Stimulated activated CD8-positive, alpha-beta memory T cell treated with anti-CD3 and anti-CD28 coated beads, Interleukin-2, amount 100 ng/mL, for 1 hour (primary cell): ENCODE measurements at places on chromosomes 1 and 21.

GRCh38 chr1:160877221-160877620, 7.8 kb downstream of the ITLN1 start:
- DNase-seq, result no peak

GRCh38 chr21:31988492-31989290, 115.9 kb downstream of the HUNK start:
- no peak for DNase-seq

DNA sequence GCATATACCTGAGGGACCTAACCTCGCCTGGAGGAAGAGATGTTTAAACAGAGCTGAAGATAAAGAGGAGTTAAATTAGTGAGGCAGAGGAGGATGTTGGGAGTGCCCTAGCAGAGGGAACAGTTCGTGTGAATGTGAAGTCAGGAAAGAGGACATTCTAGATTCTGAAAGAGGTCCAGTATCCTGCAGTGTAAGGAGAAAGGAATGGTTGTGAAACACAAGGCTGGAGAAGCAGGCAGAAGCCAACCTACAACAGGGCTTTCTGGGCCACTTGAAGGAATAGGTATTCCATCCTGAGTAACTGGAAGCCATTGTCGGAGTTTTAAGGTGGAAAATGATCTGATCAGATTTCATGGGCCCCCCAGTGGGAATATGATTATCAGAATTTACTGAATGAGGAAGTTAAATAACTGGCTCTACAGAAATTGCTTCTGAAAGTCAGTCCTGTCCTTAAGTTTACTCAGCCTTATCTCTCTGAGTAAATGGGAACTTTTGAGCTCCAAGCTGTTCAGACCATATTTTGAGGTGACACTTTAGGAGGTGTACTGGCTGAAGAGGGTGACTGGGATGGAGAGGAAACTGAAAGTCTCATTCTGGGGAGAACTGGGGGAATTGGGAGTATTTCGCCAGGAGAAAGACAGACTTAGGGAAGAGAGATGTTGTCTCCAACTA, 24.4 kb upstream of the FAAH start:
- DNase-seq, result no peak

DNA sequence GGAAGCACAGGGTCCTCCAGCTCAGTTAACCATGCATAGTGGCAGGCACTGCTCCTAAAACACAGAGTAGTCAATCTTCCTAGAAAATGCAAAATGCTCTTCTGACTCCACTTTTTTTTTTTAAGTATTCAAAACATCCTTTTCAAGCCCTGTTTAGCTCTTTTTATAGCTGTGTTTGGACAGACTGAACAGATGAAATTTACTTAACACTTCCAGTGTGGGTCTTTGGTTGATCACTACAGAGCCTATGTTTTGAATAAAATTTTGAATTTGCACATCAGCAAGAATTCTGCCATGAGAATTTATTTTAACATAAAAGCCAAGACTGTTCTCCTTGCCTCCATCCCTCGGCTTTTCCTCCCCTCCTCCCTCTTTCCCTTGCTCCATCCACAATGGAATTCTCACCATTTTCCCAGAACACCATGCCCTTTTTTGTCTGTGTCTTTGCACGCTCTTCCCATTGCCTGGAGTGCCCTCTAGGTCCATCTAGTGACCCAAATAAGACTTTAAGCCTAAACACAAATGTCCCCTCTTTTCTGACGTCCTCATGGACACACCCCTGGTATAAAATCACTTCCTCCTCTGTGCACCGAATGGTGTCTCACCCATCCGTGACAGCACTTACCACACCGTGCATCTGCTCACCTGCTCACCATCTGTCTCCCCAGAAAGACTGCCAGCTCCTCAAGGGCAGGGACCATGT, 24.0 kb upstream of the CPT2 start:
- no peak for DNase-seq

GRCh38 chr1:165717918-165718515, 19.7 kb upstream of the ALDH9A1 start:
- no peak for DNase-seq

DNA sequence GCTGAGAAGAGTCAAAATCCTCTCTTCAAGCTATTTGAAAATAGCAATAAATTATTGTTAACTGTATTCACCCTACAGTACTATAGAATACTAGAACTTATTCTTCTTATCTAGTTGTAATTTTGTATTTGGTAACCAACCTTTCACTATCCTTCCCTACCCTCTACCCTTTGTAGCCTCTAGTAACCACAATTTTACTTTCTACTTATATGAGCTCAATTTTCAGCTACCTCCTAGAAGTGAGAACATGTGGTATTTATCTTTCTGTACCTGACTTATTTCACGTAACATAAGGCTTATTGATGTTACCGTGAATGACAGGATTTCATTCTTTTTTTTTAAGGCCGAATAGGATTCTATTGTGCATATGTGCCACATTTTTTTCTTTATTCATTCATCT, 30.0 kb downstream of the ZC3H11B start:
- no peak for DNase-seq

- DNase-seq, result no peak
Measured at GRCh38 chr1:25631750-25632485, 15.3 kb downstream of the MAN1C1 start.

DNA sequence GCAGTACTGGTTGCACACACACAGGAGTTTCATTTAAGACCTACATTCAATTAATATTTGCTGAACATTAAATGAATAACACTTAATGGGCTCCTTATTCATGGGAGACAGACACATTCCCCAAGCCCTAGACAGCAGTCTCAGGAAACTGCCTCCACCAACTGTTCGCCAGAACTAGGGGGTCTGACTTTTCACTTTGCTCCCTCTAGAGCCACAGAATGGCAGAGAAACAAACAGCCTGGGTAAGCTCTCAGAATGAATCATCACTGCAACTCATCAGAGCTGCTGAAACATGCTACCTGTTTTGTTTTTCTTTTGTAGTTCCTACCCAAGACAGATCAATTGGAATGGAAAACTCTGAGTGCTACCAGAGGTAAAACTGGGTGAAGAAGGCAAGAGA, 31.7 kb downstream of the ELK4 start:
- DNase-seq, result no peak

- DNase-seq, result no peak
Measured at GRCh38 chr1:53063744-53064515, 1.9 kb downstream of the PODN start.

GRCh38 chr1:84809023-84809422, 84.0 kb downstream of the LPAR3 start:
- no peak for DNase-seq

- DNase-seq, result no peak
Measured at GRCh38 chr1:151221616-151222015, 23.3 kb downstream of the PIP5K1A start.

DNA sequence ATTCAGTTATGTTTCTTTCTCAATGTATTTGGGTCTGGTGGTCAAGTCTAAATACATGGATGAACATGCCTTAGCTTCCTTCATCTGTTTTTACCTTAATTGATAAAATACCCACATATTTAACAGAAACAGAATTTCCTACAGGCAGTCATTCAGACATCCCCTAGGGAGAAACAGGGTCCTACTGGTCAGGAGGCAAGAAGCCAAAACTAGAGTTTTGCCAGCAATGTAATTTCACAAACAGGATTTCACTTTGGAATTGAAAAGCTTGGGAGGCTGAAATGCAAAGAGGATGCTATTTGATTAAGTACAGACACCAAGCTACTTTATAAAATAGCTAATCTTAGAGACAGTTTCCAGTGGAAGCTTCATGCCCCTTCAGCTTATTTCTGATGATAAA, 224.2 kb downstream of the SIPA1L2 start:
- DNase-seq, result no peak

DNA sequence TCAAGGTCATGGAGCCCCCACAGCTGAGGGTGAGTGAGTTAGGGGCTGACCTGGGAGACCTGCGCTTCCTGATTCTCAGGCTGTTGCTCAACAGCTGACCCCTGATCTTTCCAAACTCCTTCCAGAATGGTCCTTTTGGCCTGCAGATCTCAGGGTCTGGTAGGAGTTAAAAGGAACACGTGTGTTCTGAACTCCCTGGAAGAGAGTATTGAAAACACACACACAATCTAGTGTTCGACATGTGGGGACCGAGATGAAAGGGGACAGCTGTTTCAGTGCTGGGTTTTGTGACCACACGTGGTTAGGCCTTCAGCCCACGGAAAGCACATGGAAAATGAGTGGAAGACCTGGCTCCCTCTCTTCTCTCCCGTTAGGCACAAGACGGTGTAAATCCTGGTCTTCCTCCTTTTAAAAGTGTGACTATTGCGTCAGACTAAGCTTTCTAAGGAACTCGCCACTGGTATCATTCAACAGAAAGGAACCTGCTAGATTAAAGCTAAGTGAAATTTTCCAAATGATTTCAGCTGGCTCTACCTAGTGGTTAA, 49.6 kb downstream of the RUNX1 start:
- DNase-seq, result no peak

DNA sequence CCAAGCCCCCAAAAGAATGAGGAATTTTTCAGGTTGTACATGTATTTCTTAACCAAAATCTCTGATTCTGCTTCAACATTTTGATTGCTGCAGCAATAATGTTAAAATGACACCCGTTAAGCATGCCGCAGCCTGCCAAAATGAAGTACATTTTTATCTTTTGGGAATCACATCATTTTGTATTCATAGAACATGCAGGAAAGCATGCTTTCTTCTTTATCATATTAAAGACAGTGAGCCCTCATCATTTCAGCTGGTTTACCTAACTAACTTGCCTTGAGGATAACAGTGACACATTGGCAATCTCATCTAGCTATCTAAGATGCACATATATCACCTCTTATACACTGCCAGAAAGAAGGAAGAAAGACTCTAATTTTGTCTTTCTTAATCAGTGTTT, 299.2 kb downstream of the LTN1 start:
- DNase-seq, result no peak

GRCh38 chr1:76250271-76250670, 175.7 kb downstream of the ST6GALNAC3 start:
- DNase-seq, result no peak

DNA sequence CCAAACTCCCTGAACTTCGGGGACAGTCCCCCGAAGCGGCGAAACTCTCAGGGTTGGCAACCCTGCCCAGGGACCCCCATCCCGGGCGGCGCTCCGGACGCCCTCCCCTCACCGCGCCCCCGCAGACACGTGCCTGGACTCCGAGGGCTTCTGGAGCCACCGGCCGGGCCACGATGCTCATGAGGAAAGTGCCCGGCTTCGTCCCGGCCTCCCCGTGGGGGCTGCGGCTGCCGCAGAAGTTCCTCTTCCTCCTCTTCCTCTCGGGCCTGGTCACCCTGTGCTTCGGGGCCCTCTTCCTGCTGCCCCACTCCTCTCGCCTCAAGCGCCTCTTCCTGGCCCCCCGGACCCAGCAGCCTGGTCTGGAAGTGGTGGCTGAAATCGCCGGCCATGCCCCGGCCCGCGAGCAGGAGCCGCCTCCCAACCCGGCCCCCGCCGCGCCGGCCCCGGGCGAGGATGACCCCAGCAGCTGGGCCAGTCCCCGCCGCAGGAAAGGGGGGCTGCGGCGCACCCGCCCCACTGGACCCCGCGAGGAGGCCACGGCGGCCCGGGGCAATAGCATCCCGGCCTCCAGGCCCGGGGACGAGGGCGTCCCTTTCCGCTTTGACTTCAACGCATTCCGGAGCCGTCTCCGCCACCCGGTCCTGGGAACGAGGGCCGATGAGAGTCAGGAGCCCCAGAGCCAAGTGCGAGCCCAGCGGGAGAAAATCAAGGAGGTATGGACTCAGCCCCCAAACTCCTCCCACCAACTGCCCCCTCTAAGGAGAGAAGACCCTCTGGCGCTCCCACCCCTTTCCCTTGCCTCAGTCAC, 1.2 kb downstream of the MAN1C1 start:
- DNase-seq, result no peak

DNA sequence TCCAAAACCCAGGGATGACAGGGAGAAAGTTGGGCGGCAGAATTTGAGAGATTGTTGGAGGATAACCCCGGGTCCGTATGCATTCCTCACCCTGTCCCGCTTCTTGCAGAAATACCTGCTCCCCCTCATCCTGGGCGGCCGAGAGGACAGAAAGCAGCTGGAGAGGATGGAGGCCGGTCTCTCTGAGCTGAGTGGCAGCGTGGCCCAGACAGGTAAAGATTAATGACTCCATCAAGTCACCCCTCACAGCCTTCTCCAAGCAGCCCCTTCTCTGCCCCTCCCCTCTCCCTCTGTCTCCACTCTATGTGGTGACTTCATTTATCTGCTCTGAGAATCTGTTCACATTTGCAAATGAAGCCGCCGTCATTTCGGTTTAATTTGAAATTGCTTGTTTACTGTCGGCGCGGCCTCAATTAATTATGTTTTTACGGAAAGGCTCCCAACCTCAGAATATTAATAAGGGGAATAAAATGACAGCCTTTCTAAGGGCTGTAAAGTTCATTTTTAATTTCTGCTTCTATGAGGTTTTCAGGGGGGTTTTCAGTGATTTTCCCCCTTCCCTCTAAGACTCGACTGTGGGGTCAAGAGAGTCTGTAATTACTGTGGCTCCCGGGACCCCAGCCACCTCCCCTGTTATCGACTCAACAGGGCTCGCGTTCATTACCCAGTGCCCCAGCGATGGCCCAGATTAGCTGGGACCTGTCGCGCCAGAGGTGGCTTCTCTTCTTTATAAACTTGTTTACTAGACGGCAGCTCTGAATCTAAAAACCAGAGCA, 148.3 kb downstream of the PEX14 start:
- DNase-seq, result no peak

DNA sequence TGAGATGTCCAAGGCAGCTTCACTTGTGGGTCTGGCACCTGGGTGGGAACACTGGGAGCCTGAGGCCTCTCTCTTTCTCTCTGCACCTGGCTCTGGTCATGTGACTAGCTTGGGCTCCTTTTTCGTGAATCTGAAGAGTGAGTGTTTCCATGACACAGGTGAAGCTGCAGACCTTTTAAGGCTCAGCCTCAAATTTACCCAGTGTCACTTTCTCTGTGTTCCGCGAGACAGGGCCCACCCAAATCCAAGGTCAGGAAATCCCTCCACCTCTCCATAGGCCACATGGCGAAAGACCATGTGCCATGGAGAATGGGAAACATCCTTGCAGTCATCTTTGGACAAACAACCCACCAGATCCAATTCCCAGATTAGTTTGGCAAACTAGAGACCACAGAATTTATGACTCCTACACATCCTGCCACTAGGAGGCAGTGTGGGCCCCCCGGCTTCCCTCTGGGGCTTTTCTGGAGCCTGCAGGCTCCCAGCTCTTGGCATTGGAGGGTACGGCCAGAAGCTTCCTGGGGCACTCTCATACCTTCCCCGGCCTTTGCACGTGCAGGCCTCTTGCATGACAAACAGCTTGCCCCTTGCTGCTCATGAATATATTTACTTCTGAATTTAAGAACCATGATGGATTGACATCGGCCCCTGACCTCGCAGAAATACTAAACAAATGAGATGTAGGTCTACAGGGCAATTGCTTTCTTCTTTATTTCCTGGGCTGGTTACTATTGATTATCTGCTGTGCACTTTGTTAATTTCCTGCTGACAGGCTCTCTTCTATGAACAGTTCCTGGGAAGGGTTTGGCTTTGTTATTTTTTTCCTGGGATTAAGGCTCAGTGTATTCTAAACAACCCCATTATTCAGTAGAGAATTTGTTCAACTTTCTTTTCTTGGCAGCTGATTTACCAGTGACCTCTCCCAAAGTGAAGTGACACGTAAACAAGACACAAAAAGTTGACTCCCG, 180.7 kb downstream of the KAZN start:
- DNase-seq, result no peak

GRCh38 chr1:242770366-242770765, 245.9 kb upstream of the PLD5 start:
- DNase-seq, result no peak

- DNase-seq, result no peak
Measured at GRCh38 chr1:161138431-161138830, 6.0 kb upstream of the DEDD start.

GRCh38 chr1:167428395-167428794, 89.9 kb downstream of the CD247 start:
- DNase-seq, result no peak

GRCh38 chr1:67274623-67275325, 32.9 kb upstream of the IL12RB2 start:
- DNase-seq, result no peak
